Vagina (tissue), 2 donors: ENCODE measurements at places on chromosomes 13 and 19.

DNA sequence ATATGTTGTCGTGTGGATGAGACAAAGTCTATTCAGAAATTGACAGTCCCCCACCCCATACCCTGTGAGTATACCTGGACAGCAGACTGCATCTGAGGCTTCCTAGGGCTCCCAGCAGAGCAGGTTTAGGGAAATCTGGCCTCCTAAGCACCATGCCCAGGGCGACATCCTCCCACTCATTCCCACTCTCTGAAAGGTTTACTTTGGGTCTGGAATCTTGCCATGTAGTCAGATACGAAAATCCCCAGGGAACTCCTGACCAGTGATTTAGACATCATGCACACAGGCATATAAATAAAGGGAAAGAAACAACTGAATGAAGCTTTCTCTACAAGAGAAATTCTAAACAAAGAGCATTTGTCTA, 717 bp upstream of the NALCN start:
- peak overlapping the region; percentile 44 for H3K4me3 ChIP-seq
- DNase-seq = no peak
- no peaks in the 10 kb centered on the region for H3K36me3 ChIP-seq
- no peaks in the 10 kb centered on the region for H3K4me1 ChIP-seq

DNA sequence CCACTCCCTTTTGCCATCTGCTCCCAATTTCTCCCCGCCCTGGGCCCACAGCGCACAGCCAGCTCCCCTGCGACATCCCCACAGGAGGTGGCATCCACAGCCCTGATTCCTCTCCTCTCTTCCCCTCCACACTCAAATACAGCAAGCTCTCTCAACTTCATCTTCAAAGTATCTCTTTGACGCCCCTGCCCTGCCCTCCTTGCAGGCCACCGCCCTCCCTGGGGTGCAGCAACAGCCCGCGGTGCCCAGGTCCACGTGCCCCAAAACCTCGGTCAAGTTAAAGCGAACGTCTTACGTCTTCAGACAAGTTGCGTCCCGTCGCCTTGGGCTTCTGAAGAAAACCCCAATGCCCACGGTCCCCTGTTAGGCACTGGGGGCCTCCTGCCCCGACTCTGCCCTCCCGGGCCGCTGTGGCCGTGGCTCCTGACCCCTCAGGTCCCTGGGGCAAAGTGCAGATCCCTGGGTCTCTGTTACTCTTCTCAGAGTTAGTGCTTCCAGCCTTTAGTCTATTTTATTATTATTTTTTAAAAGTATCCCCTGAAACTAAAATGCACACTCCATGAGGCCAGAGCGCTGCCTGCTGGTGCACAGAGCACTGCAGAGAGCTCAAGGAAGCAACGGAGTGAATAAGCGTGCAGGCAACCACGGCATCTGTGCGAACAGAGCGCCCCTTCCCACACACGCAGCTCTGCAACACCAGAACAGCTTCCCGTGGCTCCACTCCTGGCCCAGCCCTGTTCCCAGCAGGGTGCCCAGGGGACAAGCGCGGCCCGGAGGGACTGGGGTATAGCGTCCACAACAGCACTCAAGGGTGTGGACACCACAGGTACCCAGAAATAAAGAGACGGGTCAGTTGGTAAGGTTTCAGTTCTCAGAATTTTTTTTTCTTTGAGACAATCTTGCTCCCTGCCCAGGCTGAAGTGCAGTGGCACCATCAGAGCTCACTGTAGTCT, 26.4 kb downstream of the IL17D start:
- H3K36me3 ChIP-seq = peaks cover 5% of the 10 kb centered on the region
- no peak overlapping the region for H3K4me3 ChIP-seq
- H3K4me1 ChIP-seq = no peaks in the 10 kb centered on the region
- no peaks in the 10 kb centered on the region for H3K27me3 ChIP-seq

- peak overlapping the region; percentile 40 for H3K4me3 ChIP-seq
- no peaks in the 10 kb centered on the region for H3K27me3 ChIP-seq
- H3K4me1 ChIP-seq = peaks cover 34% of the 10 kb centered on the region
- H3K36me3 ChIP-seq = no peaks in the 10 kb centered on the region
- no peak for DNase-seq
These were observed 103.2 kb downstream of the GADD45B start for GRCh38 chr19:2578901-2579677.

GRCh38 chr13:105240371-105240770, 1295.1 kb downstream of the EFNB2 start:
- no peaks in the 10 kb centered on the region for H3K4me1 ChIP-seq
- no peaks in the 10 kb centered on the region for H3K27me3 ChIP-seq
- no peak for DNase-seq
- no peaks in the 10 kb centered on the region for H3K36me3 ChIP-seq
- no peak overlapping the region for H3K27ac ChIP-seq
